ENCODE measurements at places on chromosomes 7 and 10.

GRCh38 chr7:38938001-38938485, 29.1 kb upstream of the VPS41 start:
- DNase-seq, result no peak

DNA sequence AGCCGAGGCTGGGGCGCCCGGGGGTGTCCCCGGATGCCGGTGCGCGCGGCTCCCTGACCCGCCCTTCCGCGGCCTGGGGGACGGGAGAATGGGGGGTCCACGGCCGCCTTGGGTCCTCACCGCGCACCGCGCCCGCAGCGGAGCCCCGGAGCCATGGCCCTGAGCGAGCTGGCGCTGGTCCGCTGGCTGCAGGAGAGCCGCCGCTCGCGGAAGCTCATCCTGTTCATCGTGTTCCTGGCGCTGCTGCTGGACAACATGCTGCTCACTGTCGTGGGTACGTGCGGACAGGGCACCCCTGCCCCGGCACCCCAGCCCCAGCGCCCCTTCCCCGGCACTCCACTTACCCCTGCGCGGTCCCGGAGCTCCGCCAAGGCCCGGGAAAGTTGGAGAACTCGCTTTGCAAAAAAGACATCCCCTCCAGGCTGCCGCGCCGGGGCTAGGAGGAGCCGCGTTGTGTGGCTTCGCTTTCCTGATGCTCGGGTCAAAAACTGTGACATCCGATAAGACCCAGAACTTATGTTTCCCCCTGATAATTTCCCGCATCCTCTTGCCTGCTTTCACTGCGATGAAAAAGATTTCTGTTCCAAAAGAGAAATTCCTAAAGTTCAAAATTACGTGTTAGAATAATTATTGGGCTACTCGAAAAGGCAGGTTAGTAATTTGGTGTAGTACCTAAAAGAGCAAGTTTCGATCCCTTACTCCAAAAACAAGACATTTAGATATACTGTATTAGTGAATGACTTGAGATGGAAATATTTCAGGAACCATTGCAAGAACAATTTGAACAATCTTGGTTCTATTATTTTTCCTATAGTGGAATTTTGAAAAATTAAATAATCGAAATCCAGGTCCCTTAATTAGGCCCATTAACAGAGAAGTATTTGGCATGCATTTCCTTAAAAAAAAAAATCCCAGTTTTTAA, 888 bp downstream of the SLC18A2 start:
- peak; percentile 5 for DNase-seq

GRCh38 chr10:58742141-58742540, 229.5 kb downstream of the BICC1 start:
- DNase-seq, result no peak

GRCh38 chr7:44391171-44391570, 65.8 kb upstream of the CAMK2B start:
- DNase-seq, result no peak

DNA sequence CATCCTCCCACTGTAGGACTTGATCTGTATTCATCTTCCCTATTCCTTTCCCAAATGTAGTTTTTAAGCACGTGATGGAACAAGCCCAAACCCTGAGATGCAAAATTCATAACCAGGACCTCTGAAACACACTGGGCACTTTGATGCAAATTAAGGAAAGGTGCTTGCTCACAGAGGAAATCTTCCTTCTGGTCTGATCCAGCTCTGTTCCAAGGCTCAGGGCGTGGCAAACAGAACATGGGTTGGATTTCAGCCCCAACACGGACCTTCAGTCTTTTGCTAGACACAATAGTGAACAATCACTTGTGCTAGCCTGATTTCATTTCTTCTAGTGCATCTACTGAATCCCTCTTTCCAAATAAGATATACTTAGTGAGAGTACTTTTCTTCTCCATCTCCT, 27.9 kb downstream of the PON3 start:
- DNase-seq, result no peak

GRCh38 chr10:99869581-99870122, 87.2 kb downstream of the ABCC2 start:
- DNase-seq, result no peak

GRCh38 chr7:148192491-148192890, 398.1 kb upstream of the C7orf33 start:
- no peak for DNase-seq

DNA sequence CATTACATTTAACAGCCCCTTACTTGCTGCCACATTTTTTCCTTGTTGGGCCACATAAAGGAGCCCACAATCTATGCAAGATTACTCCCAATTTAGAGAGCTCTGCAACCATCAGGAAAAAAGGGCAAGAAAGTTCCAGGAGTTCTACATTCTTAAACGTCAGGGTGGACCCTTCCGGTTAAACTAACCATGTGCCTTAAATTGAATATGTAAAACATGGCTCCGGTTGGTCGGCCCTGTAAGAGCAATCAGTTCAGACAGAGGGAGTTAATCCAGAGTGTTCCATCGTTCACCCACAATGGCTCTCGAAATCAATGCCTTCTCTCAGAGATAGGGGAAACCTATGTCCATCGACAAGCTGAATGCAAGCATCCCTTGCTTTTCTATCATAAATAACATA, 253.7 kb upstream of the PFKP start:
- no peak for DNase-seq

DNA sequence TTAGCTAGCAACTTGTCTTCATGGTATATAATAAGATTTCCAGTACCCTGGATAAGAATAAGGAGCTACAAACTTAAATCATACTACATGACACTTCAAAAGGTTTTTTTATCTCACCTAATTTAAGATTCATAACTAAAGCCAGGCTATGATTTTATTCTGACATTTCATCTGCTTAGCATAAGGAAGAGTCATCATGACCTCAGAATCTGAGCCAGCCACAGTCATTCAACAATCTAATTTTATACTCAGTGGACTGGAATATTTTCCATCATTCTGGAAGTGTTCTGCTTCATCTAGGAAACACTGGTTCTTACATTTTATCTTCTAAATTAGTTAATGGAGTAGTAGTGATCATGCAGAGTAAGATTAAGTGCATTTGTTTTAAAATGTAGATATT, 102.1 kb upstream of the KCND2 start:
- DNase-seq, result peak; percentile 40
